ENCODE measurements at places on chromosomes 3 and 15.

GRCh38 chr15:63597038-63597790, at the start of gene FBXL22:
FBXL22 (plus strand) TSS chr15:63597387; CDS start chr15:63597393, 6 bp downstream.
- DNase-seq = no peak

DNA sequence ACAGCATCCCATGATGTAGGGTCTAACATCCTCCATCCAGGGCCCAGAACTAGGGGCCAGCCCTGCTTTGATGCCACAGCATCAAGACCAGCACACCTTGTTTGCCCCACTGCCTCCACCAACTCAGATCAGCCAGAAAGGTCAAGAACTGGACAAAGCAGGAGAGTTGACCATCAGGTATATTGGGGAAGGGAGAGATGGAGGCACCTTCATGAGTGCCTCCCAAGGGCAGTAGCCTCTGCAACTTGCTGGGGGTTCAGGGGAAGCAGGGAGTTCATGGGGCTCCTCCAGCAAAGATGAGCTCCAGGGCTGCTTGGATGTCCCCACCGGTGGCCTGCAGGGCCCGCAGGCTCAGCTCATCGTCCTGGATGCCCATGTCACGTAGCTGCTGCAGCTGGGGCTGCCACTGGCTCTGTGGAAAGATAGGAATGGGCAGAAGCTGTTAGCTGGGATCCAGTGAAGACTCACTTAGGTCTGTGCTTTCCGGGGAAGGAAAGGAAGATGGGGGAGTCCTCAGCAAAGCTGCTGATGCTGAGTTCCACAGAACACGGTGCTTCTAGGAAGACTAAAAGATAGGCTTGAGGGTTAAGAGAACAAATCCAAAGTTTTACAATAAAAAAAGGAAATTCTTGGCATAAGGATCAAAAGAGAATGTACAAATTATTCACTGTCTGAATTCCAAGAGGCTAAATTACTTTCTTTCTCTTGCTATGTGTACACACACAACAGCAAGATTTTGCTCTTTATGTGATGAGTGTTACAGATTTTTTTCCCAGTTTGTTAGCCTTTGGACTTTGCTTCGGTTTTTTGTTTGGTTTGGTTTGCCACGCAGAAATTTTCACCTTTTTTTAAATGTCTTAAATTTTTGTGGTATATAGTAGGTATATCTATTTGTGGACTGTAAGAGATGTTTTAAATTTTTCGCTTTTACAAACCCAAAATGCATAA, 12.3 kb upstream of the SEMA7A start:
- DNase-seq = no peak

DNA sequence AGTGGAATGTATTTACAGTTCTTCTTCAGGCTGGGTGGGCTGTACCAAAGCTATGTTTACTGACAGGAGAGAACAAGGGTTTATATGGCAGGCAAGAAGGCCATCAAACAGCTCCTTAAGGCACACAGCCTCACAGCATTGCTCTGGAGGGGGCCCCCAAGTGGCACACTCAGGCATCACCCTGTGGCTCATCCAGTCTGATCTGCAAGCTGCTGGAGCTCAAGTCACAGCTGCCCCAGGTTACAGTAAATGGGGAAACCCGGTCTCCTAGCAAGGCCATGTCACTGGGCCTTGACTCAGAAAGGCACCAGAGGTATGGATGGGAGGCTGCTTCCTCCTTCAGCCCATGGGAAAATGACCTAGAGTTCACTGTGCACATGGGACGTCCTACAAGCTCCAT, 67.5 kb downstream of the TFG start:
- no peak for DNase-seq

- no peak for DNase-seq
Measured at GRCh38 chr3:128878556-128879124, 780 bp upstream of the ACAD9 start.

DNA sequence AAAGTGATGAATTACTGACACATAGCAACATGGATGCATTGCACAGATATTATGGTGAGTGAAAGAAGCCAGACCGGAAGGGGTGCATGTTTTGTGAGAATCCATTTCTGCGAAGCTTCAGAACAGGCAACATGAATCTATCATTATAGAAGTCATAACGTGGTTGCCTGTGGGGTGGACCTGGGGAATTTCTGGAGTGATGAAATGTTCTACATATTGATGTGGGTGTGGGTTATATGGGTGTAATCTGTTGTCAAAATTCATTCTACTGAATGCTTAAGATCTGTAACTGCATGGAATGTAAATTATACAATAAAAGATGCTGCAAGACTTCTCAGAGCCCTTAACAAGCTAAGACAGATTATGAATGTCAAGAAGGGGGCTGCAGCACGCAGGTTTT, 25.2 kb upstream of the TSPAN3 start:
- DNase-seq = no peak

DNA sequence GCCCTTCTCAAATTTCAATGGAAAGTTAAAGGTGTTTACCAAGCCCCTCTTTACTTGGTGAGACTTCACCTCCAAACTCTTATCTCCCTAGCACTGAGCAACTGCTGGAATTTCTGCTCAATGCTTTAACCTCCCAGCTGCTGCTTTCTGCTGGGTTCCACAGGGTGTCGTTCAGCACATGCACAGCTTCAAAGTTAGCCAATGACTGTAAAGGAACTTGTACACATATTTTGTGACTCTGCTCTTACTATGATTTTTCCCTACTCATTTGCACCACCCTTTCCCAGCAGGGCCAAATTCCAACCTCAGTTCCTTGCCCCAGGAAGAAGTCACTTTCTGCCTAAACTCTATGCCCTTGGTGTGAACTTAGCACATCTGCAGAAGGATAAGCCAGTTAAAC, 89.7 kb downstream of the ULK4 start:
- DNase-seq = no peak

- DNase-seq = no peak
Measured at GRCh38 chr3:143963946-143964345, 7.7 kb upstream of the DIPK2A start.

DNA sequence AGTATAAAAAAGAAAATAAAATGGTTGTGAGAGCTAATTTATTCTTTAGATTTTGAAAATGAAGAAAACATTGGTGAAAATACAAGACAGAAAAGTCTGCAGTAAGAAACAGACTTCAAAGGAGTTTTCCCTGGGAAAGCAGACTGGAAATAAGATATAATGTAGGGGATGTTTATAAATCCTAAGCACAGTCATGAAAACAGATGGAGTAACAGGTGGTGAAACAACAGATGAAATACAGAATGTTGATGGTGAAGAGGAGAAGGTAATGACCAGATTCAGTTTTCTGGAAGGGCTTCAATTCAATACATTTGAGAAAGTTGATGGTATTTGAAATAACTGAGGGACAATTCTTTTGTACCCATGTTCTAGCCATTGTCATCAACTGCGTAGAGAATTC, 353.9 kb downstream of the CHL1 start:
- no peak for DNase-seq

DNA sequence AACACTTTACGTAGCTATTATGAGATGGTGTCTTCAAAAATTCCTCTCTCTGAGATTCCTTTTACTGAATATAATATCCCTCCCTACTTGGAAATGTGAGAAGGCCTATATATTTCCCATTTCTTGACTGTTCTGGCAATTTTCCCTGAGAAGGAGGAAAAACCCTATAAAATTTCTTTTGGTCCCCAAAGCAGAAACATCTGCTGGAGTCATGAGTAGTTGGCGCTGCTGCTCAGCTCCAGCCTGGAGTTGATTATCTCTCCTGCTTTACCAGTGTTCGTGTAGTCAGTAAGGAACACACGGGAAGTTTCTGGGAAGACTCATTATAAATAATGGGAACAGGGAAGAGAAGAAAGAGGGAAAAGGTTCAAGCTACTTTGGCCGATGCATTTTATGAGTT, 680.1 kb downstream of the EPHA3 start:
- DNase-seq = no peak

GRCh38 chr3:188673646-188674186, 498.1 kb upstream of the TPRG1 start:
- no peak for DNase-seq

- no peak for DNase-seq
Measured at GRCh38 chr15:62316413-62317060, 151.5 kb upstream of the C2CD4B start.

Measured in stimulated activated CD4-positive, alpha-beta T cell treated with anti-CD3 and anti-CD28 coated beads, Interleukin-1b, Interleukin-23, amount 100 ng/mL, for 48 hours (primary cell).